ENCODE measurements at places on chromosomes 4 and X.

GRCh38 chrX:129565046-129565650, 25.1 kb downstream of the OCRL start:
- DNase-seq: no peak

DNA sequence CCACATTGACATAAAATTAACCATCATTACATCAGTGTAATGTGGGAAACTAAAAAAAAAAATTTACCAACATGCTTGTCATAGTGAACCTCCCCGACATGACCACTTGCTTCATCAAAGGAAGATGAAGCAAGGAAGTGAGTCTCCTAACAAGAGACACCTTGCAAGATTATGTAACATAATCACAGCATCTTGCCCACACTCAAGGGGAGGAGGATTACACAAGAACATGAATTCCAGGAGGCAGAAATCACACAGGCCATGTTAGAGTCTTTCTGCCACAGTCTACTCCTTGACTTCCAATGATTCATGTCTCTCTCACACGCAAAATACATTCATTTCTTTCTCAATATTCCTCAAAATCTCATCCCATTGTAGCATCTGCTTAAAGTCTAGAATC, 93.3 kb downstream of the AKAP4 start:
- no peak for DNase-seq

GRCh38 chr4:188025476-188025875, 29.9 kb downstream of the ZFP42 start:
- DNase-seq: no peak

GRCh38 chr4:23305026-23305425, 584.8 kb downstream of the PPARGC1A start:
- DNase-seq: no peak

- DNase-seq: no peak
Observed at GRCh38 chr4:24638396-24638875, 54.1 kb upstream of the DHX15 start.

GRCh38 chr4:47719576-47719975, 118.3 kb downstream of the CORIN start:
- no peak for DNase-seq

GRCh38 chr4:76003620-76004019, 3.7 kb downstream of the CXCL9 start:
- DNase-seq: no peak

DNA sequence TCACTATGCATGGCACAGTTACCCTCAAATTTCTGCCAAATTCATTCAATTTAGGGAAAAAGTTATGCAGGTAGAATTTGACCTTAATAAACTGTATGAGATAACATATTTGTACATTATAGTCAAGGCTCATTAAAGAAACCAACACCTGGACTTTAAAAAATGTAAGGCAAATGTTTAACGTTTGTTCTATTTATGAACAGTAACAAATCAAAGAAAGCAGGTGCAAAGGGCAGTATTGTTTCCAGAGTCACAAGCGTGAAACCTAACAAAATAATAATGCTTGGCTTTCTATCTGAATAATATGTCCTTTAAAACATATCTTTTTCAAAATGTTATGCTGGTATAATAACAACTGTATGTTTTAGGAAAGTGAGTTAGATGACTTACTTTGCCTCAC, 41.2 kb downstream of the LIN54 start:
- no peak for DNase-seq

DNA sequence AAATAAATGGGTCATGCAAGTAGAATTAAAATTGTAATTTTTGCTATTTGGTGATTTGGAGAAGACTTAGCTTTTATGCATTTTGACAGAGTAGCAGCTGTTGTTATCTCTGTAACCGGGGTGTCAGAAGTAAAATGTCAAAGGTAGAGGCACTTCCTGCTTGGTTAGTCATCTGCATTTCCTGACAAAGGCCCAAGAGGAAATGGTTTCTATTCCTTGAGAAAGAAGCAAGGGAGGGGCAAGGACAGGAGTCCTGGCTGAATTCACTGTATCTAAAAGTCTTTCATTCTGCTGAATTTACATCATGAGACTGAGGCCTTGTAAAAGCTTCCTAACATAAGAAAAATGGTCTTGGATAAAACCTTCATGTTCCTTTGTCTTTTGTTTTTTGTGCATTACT, 550.9 kb upstream of the BOD1L1 start:
- no peak for DNase-seq

DNA sequence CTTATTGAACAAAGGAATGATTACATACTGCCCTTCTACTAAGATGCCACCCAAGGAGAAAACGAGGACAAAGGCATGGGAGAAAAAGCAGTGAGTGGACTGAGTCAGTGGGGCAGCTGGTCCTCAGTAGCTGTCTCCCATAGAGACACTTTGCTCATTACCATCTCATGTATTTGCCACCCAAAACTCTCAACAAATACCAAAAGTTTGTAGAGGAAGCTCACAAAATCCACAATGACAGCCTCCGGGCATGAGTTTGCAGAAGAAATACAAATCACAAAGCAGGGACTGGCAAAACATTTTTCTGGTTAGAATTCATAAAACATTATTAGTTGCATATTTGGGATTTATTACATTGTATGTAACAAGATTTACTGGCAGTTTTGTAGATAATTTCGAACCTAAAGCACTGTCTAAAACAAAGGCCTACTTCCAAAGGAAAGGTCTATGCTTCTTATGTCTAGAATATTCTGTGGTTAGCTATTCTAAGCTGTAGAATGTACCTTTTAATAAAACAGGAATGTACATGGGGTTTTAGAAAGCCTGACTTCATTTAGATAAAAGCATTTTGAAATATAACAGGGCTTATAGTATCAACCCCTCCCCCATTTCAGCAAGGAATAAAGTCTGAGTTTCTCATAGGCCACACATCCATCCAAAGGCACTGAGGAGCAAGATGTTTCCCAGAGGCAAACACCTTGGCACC, 17.7 kb downstream of the PCDH18 start:
- DNase-seq: no peak

DNA sequence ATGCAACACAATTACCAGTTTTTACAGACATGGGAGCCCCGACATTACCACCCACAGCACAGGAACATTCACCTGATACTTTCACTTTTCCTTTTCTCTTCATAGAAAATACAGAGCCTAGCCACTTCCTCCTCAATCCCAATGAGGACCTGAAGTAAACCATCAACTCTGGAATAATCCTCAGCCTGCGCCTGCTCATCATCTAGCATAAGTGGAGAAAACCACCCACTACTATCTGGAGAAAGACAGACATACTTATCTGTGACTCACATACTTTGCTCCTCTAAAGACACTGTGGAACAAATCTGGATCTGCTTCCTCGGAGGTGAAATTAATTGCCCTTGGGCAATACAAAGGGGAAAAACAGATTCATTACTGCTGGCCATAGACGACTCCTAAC, 47.8 kb downstream of the ZCCHC13 start:
- no peak for DNase-seq

DNA sequence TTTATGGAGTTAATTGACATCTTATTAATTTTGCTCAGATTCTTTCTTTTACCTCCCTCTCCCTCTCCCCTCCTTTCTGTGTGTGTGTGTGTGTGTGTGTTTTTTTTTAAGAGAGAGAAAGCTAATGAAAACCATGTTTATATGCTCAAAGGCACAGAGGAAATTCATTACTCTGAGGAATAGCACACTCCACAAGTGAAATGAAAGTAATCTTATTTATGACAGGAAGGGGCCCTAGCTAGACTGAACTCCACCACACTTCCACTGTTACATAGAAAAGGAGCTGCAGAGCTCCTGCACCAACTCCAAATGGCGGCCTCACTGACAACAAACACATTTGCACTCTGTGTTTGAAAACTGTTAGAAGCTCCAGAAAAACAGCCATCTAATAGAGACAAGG, 150.6 kb downstream of the RASL11B start:
- DNase-seq: no peak

DNA sequence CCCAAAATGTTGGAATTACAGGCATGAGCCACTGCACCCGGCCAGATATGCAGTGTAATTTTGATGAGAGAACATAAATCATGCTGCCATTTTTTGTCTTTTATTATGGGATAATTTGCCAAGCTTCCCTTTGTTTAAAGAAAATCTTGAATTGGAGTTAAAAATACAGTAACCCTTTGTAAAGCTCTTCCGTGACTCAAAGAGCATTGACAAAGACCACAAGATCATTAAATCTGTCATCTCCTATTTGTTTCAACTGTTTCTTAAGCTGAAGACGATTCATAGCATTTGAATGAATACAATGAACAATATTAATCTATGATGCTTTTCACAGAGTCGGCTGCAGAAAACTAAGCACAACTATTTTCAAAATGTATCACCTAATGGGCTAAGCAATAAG, 132.6 kb downstream of the ANAPC4 start:
- DNase-seq: no peak

DNA sequence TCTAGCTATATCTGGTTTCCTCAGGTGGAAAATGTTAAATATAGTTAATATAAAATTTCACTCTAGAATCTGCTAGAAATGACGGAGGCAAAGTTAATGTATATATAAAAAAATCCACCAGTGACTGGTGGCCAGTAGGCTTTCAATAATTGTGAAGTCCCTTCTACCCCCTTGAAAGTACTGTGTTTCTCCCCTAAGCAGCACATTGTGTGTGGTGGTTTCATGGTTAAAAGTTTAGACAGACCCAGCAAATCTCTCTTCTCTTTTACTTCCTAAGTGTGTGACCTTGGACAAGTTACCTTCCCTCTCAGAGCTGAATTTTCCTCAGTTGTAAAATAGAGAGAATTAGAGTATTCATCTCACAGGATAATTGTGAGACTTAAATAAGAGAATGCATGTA, 600 bp upstream of the HEPH start:
- no peak for DNase-seq

GRCh38 chr4:41442810-41443209, 95.1 kb upstream of the LIMCH1 start:
- DNase-seq: no peak

- no peak for DNase-seq
Observed at GRCh38 chrX:155334486-155335336, at the start of gene CLIC2. Gene CLIC2 (minus strand): TSS chrX:155334614. CDS start chrX:155334427, 187 bp downstream.

GRCh38 chr4:61782133-61782532, 582.0 kb downstream of the ADGRL3 start:
- no peak for DNase-seq

DNA sequence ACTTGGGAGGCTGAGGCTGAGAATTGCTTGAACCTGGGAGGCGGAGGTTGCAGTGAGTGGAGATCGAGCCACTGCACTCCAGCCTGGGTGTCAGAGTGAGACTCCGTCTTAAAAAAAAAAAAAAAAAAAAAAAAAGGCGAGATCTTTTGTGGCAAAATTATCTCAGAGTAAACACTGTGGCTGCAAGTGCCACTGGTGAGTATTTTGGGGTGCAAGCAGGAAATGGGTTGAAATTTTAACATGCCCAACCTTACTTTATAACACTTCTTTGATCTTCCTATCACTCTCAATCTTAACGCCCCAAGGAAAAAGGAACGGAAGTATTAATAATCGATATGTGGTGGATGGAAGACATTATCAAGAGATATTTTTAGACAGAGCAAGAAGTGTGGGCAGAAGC, 32.1 kb downstream of the SLC34A2 start:
- no peak for DNase-seq

GRCh38 chr4:4248885-4249203, 821 bp upstream of the TMEM128 start:
- no peak for DNase-seq

DNA sequence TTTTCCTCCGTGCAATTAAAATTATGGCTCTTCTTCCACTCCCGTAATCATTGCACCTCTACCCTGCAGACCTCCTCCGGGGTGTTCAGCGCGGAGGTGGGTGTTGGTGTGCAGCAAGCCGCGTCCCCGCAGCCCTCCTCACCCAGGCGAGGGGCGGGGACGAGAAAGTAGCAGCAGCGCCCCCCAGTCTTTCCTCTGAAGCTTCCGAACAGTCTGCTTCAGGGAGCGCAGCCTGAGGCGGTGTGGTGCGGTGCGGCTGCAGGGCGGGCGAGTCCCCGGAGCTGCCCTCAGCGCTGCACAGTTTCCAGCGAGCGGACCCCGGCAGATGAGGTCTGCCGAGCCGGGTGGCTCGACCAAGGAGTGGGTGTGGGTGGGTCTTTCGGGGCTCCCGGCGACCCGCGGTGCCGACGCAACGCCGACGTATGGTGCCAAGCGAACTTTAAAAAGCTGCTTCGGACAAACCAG, at the start of gene FRAS1:
Gene FRAS1 (plus strand): TSS at position 189 of the 465 bp plus-strand sequence. CDS start 687 bp downstream, outside the sequence.
- DNase-seq: no peak

- no peak for DNase-seq
Observed at GRCh38 chr4:149141391-149141790, 674.3 kb downstream of the IQCM start.

DNA sequence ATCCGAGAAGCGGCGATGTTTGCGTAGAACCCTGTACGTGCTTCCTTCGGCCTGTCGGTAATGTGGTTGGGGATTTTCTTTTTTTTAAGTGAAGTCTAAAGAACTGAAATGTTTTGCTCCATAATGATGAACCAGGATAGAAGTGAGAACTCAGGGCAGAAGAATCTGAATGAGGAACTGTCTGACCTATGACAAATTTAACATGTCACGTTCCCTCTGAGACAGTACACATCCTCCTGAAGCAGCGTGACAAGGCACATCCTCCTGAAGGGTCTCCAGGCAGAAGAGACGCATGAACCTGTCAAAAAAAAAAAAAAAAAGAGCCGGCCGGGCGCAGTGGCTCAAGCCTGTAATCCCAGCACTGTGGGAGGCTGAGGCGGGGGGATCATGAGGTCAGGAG, 6.2 kb downstream of the CSF2RA start:
- no peak for DNase-seq

DNA sequence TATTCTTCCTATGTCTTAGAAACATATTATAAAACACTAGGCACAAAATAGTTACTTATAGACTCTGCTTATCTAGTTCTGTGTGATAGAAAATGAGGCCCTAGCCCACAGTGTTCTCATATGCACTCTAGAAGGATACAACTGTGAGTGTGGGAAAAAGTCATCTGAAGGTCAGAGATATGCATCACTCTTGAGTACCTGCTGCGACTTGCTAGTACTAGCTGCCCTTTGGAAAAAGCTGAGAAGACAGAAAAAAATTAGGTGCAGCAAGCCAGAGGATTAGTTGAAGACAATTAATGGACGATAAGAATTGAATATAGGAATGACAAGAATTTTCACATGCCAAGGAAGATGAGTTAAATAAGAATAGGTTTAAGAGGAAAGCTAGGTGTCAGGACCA, 61.3 kb downstream of the MTHFD2L start:
- DNase-seq: no peak

DNA sequence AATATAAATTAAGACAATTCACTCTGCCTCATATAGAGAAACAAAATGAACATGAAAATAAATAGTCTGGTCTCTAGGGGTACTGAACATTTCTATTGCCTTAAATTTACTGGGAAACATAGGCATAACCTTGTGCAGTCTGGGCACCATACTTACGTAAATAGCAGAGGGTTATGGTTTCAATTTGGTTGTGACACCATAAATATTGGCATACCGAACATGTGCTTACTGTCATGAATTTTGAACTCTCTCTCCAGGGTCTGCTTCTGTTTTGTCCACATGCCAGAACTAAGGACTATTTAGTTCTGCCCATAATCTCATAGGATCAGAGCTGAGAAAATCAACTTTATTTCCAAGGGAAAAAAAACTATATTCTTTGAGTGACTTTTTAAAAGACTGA, 17.6 kb downstream of the PDGFC start:
- no peak for DNase-seq

DNA sequence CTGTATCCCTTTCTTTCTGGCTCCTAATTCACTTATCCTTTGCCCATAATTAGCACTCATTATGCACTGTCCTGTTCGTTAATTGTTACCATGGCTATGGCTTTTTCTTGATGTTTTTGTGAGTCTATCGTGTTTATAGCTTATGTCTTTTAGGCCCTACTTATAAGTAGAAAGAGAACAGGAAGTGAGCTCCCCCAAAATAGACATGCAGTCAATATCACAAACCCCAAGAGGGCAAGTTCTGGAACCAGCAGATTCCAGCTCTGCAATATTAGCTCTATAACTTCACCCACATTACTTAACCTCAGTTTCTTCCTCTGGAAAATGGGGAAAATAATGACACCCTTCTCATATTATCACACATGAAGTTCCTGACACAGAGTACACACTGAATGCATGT, 7.4 kb upstream of the HS3ST1 start:
- no peak for DNase-seq
